ENCODE measurements at places on chromosomes 2 and 18.

DNA sequence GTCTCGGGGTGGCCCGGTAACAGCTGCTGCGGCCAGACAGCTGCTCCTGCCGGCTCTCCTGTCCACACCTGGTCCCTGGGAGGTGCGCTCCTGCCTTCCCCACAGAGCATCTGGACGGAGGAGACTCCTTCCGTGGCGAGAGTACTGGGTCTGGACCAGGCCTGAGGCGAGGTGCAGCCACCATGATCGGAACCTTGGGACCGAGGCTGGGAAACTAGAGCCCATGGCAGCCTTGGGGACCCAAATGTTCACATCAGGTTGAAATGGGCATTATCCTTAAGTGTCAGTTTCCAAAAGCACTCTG lies 628 bp downstream of the GIGYF2 start:
- DNase-seq, result no peak

DNA sequence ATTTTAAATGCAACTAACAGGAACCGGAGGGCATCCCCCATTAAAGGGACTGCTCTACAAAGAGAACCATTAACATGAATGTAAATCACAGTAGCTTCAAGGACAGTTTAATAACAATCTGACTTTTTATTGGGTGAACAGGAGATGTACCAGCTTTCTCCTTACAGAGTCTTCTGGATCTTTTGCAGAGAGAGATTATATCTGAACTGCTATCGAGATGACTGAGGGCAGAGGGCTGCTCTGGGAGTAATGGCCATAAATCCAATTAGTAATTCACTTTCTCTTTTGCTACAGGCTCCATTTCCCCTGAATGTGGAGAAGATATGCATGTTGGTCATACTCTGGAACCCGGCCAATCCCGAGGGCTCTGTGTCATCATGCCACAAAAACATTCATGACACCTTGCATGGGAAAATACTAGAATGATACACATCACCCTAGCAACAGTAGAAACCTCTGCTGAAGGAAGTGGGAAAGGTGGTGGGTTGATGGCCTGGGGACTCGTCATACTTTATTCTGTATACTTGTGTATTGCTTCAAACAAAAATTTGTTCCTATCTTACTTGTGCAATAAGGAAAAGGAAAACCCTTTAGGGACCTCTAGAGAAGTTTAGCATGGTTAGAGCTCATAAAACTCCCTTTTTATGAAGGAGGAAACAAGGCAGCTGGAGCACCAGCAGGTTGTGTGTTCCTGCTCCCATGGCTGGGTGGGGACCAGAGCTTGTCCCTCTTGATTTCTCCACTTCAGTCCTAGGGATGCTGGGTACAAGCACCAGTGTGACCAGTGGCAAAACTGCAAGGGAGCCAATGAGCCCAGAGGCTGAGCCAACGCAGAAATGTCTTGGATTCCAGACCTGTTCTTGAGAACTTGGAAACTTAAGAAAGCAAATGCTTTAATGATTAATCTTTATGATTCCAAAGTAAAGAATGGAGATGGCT lies 26.0 kb downstream of the CTAGE1 start:
- peak; percentile 14 for DNase-seq

GRCh38 chr2:10844097-10844496 lies 31.5 kb upstream of the PDIA6 start:
- DNase-seq, result no peak

DNA sequence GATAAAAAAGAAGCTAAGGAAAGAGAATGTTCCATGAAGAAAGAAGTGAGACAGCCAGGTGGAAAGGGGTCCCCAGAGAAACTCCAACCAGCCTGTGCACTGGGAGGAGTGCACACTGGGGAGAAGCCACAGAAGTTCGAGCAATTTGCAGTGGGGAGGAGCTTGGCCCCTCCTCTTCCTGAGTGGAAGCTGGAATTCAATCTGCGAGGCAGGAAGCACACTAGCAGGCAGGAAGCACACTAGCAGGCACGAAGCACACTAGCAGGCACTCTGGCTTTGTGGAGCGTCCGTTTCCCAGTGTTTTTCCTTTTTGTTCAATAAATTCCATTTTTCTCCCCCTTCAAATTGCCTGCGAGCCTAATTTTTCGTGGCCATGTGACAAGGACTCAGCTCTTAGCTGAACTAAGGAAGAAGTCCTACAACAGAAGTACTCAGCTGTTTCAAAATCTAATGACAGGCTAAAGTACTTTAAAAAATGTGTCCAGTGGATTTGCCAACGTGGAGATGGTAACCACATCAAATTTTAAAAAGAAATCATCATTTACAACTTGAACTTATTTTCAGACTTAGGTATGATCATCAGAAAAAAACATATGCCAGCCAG lies 21.4 kb upstream of the SPIRE1 start:
- peak; percentile 14 for DNase-seq

- no peak for DNase-seq
These were observed 33.8 kb downstream of the SDC1 start for GRCh38 chr2:20190876-20191713.

- DNase-seq, result no peak
These were observed 15.2 kb downstream of the PAX3 start for GRCh38 chr2:222283634-222284033.

Measured in common myeloid progenitor, CD34-positive (primary cell).